ENCODE measurements at places on chromosomes 13 and 19. TPM values are rescaled to one million over a fixed set of nuclear protein-coding genes. Genes with fewer than 3 reads are reported as not detected.

Gene SIAH3
- not detected for total RNA-seq

Gene ZMYM5
- 9.6 TPM for total RNA-seq

Gene GPR12
- not detected for total RNA-seq

Gene CEACAM8
- total RNA-seq: not detected

Gene PSG2
- total RNA-seq: 0.73 TPM

Gene KLHL1
- total RNA-seq: not detected

Gene ZBTB32
- not detected for total RNA-seq

Gene FFAR3
- not detected for total RNA-seq

Gene IL4I1
- 0.23 TPM for total RNA-seq

Gene TNFRSF19
- total RNA-seq: 3.0 TPM

Gene TLE6
- total RNA-seq: 2.7 TPM

Gene BORA
- 2.3 TPM for total RNA-seq

Gene RNF113B
- not detected for total RNA-seq

Gene PIN1
- 95.7 TPM for total RNA-seq

Gene SYNGR4
- total RNA-seq: not detected

Gene IRS2
- total RNA-seq: 3.3 TPM

Gene CBY2
- total RNA-seq: not detected

Gene COG3
- total RNA-seq: 39.8 TPM

Gene CIC
- total RNA-seq: 62.2 TPM

Gene KCNN4
- total RNA-seq: 3.3 TPM

Gene TEX101
- total RNA-seq: not detected

Gene NXNL1
- total RNA-seq: not detected

Gene PPM1N
- 1.0 TPM for total RNA-seq

Data from smooth muscle cell of the pulmonary artery (primary cell).